A673 (cell line): ENCODE measurements at places on chromosomes 2 and 18. TPM values are rescaled to one million over a fixed set of nuclear protein-coding genes. Genes with fewer than 3 reads are reported as not detected.

BCL2 gene
- 19.6 and 24.9 TPM in 2 replicates for total RNA-seq

TMEM178A gene
- 0.21 and 0.81 TPM in 2 replicates for total RNA-seq

CMPK2 gene
- total RNA-seq, result 3.3 and 4.6 TPM in 2 replicates

EFR3B gene
- 0.76 and 1.0 TPM in 2 replicates for total RNA-seq

AFF3 gene
- not detected in 2 replicates for total RNA-seq

STPG4 gene
- total RNA-seq, result 0.37 and 0.75 TPM in 2 replicates

KCNJ3 gene
- not detected in 2 replicates for total RNA-seq

LRRC30 gene
- not detected in 2 replicates for total RNA-seq

C2orf80 gene
- total RNA-seq, result not detected in 2 replicates

NRP2 gene
- 4.0 and 7.7 TPM in 2 replicates for total RNA-seq

CAVIN2 gene
- 0.09 and 0.28 TPM in 2 replicates for total RNA-seq

FOSL2 gene
- 5.3 and 12.2 TPM in 2 replicates for total RNA-seq

CCDC74A gene
- total RNA-seq, result 7.0 and 11.0 TPM in 2 replicates

MEP1B gene
- total RNA-seq, result 0.26 TPM in 1 of 2 replicates, not detected in the other

SLC9A4 gene
- 0.11 and 0.17 TPM in 2 replicates for total RNA-seq

IL36RN gene
- not detected in 2 replicates for total RNA-seq

FAM136A gene
- total RNA-seq, result 71.6 and 77.7 TPM in 2 replicates

CRYGD gene
- not detected in 2 replicates for total RNA-seq

MC2R gene
- not detected in 2 replicates for total RNA-seq

SUPT7L gene
- total RNA-seq, result 33.1 and 34.0 TPM in 2 replicates

GDF7 gene
- not detected in 2 replicates for total RNA-seq
